AG09319 (cell line): ENCODE measurements at places on chromosomes 7 and 10.
A peak's percentile ranks its signal among the peaks of the same experiment; 100 is the strongest.

DNA sequence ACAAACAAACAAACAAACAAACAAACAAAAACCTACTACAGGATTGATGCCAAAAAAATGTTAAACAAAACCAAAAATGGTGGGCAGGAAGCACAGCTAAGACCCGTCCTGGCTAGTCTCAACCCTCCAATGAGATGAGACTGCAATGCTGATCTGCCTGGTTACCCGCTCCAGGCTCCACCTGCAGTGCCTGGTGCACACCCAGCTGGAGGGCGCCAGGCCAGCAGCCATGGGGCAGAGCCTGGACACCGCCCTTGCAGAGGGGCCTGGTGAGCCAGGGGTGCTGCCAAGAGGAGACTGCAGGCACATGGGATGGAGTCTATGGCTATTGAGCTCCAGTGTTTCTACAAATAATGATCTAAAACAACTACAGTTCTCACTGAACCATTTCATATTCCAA, 107.0 kb downstream of the LARP4B start:
- no peak for DNase-seq

DNA sequence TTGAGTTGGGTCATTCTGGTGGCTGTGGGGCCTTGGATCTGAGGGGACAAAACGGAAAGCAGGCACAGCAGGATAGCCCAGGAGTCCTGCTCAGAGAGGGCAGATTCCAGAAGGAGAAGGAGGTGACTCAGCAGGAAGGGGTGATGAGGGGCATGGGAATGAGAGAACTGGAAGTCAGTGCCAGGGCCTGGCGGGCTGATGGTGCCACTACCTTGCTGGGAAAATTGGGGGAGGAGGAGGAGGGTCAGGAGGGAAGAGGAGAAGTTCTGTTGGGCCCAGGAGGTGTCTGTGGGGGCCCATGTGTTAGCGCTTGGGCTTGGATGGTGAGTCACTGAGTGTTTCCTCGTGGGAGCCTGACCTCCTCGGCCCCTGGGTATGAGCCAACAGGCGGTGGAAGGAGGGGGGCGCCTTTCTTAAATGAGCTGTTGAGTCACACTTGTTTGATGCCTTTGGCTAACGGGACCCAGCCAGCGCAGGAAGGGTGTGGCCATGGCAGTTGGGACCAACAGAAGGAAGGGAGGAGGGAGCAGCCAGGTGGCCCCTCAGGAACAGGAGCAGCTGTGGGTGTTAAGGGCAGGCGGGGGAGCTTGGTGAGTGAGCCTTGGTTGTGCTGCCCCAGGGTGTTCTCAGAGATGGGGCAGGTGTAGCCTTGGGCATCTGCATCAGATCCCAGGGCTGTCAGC, 130.0 kb upstream of the BTBD16 start:
- DNase-seq = peak; percentile 79

DNA sequence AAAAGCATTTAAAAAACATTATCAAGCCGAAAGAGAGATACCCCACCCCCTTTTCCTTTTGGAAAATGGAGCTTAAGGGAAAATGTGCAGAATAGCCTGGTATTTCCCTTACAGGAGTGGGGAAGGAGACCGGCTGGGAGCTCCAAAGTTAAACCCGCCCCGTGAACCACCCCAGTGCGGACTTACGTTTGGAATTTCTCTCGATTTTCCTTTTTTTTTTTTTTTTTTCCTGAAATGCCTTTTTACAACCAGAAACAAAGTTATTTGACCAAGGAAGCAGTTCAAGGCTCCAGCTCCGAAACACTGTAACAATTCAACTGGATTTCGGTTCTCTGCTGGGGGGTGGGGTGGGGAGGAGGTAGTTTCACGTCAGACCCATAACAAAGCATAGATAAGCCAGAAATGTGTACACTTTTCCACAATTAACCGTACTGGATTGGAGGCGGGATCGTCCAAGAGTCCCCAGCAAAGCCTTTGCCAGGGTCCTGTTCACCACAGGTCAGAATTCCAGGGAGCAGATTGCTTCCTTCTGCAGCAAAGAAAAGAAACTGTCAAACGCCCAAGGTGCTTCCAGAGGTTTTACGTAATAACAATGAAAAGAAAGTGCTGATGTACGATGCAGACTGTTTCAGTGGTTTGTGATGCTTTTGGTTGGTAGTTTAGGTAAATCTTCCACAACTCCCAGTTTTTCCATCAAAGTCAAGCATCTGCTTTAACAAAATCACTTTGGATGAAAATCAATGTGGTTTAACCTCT, 6.7 kb downstream of the SKIDA1 start:
- no peak for DNase-seq

- no peak for DNase-seq
Measured at GRCh38 chr10:114519306-114519669, 115.0 kb upstream of the AFAP1L2 start.

- peak; percentile 82 for DNase-seq
Measured at GRCh38 chr10:30151581-30152389, 92.4 kb upstream of the JCAD start.

DNA sequence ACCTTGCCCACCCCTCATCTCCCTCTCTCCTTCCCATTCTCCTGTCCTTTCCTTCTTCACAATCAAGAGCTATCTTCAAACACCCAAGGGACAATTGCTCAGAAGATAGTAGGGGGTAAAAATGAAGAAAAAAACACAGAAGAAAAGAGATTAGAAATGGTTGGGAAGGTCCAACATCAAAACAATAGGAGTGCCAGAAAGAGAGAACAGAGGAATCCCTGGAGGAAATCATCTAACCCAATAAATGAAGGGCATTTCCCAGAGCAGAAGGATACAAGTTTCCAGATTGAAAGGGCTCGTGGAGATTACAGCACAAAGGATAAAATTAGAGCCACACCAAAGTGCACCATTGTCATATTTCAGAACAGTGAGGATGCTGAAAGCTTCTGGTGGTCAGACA, 145.6 kb downstream of the OAT start:
- no peak for DNase-seq

- DNase-seq = no peak
Measured at GRCh38 chr7:84170646-84171045, 23.9 kb downstream of the SEMA3A start.

- DNase-seq = no peak
Measured at GRCh38 chr7:44063894-44064651, 1.3 kb downstream of the PGAM2 start.

DNA sequence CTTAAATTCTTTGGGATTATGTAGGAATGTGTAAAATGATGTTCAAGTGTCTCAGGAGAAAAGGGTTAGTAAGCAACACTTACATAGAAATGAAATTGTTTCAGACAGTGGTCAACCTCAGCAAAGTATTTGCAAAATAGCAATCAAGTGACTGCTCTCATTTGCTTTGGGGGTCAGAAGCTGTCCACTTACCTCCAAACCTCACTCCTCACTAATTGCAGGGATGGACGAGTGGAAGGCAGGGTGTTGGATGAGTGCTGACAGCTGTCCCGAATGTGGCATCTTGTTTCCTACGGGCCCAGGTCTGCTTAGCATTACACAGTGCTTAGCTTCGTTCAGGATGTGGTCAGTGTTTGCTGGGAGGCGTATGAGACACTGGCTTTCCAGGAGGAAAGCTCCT, 437.0 kb downstream of the SUGCT start:
- DNase-seq = peak; percentile 12

- no peak for DNase-seq
Measured at GRCh38 chr10:31847515-31847914, 81.1 kb downstream of the ARHGAP12 start.

GRCh38 chr7:155682484-155682883, 38.0 kb downstream of the RBM33 start:
- no peak for DNase-seq

DNA sequence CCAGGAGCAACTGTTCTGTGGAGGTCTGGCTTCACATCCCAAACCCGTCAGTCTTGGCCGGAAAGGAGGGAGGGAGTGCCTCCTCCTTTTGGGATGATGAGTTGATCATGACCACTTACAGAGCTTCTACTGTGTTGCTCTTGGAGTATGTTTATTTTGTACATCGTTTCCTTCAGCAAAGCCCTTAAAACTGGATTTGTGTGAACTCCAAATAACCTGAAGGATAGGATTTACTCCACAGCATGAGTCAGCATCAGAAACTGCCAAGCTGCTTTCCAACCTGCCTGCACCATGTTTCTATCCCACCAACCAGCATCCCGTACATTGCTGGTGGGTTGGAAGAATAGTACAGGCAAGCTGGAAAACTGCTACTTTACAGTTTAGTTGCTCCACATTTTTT, 3.5 kb downstream of the CCDC201 start:
- DNase-seq = no peak

GRCh38 chr7:87363342-87363741, 17.9 kb downstream of the CROT start:
- DNase-seq = no peak

- DNase-seq = peak; percentile 46
Measured at GRCh38 chr10:101467286-101467770, 113.4 kb downstream of the BTRC start.

DNA sequence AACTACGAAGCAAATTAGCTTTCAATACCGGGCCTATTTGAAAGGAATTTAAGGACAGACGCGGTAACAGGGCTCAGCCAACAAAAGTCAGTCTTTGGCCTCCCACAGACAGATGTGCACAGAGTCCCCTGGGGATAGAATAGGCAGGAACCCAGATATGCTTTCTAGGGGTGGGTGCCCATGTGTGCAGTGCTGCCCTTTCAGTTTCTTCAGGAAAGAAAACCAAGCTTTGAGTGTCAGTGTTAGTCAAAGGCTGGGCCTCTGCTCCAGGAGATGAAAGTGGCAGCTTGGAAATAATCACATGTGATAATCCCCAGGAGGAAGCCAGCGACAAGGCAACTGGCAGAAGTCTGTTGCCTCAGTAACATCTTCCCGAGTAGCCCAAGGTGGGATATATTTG, 43.8 kb upstream of the CSTF2T start:
- DNase-seq = no peak

DNA sequence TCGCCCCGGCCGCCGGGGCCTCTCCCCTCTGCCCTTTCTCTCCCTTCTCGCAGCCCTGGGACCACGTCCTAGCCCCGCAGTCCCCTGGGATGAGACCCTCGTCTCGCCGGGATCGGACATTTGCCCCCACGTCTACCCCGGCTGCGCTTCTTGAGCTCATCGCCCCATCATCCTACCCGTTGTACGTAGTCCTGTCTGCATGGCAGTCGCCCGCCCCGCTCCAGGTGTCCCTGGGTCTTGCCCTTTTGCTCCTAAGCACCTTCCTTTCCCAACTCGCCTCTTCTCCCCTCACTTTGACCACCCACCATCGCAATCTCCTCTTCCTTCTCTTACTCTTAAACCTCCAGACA, 582 bp downstream of the TPST1 start:
- no peak for DNase-seq

DNA sequence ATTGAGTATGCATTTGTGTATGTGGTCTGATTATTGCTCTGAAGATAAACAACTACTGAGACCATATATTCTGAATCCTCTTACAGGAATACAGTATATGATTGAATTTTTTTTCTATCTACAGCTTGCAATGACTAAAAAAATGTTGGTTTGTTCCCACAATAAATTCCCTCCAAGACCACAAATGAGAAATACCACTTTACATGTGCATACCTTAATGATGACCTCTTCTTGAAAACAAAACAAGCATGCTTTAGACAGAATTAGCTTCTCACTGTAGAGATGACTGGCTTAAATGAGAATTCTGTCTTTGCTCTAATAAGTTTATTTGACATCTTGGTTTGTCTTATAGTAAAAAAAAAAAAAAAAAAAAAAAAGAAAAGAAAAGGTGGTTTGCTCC, 241.5 kb downstream of the PCDH15 start:
- no peak for DNase-seq

DNA sequence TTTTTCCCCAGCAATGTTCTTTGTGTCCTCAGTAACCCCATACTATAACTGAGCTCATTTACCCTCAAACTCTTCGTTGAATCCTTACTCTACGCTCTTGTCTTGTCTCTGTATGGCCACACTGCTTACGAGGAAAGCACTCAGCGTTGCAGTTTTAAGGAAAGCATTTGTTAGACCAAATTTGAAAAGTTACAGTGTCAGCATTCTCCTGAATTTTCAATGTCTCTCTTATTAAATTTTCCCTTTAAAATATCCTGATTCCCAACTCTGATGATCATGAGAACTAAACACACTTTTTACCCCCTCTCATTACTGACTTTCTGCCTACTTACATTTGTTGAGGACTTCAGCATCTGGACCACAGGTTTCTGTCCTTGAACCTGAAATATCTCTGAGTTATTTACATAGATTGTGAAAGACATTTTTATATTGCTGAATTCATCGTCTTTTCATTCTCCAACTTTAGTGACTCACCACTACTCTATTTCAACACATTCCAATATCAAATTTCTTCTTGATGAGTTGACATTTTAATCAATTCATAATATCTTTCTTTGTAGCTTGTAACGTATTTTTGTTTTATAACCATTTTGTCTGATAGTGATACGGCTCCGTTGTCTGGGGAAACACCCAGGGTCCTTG, 19.8 kb upstream of the VWDE start:
- DNase-seq = peak; percentile 19

- no peak for DNase-seq
Measured at GRCh38 chr7:22269963-22270362, 87.0 kb downstream of the RAPGEF5 start.

GRCh38 chr7:18347170-18347569, 148.4 kb upstream of the HDAC9 start:
- DNase-seq = no peak

DNA sequence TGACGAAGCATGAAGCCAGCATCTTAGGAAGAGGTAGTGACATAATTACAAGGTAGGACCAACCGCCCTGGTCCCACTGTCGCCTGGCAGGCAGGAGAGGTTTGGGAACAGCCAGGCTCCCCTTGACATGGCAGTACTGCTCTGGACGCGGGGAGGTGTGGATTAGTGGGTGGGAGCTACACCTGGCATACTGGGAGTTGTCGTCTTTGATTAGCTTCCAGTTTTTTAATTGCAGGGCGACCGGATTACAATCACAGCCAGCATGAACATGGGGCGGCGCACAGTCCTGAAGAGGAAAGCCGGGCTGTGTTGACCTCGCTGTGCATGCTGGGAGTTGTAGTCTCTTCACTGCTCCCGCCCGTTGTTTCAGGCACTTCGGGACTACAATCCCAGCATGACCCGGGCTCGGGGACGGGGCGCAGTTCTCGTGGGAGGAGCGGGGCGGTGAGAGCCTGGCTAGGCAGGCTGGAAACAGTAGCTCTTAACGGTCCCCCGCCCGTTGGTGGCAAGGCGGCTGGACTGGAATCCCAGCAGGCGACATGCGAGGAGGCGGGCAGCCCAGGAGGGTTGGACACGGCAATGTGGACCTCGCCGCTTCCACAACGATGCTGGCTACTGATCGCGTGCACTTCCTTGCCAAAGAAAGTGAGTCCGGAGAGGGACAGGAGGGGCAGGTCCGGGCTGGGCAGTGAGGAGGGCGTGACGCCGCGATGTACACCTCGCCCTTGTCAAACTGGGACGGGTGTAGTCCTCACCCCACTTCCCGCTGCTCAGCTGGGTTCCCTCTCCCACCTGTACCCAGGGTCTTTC, 98.0 kb upstream of the ZNF722 start:
- no peak for DNase-seq

GRCh38 chr7:35316549-35316948, 62.6 kb upstream of the TBX20 start:
- no peak for DNase-seq

- DNase-seq = no peak
Measured at GRCh38 chr7:114574384-114574783, 159.8 kb downstream of the FOXP2 start.

GRCh38 chr10:101670635-101671034, 24.3 kb downstream of the FBXW4 start:
- no peak for DNase-seq

GRCh38 chr10:131271195-131271880, 40.2 kb downstream of the TCERG1L start:
- no peak for DNase-seq
